ENCODE measurements at places on chromosomes 6 and 20. TPM values are rescaled to one million over a fixed set of nuclear protein-coding genes. Genes with fewer than 3 reads are reported as not detected.

GRCh38 chr6:114194362-114195026 lies 148.3 kb downstream of the HS3ST5 start:
- DNase-seq: no peak

DNA sequence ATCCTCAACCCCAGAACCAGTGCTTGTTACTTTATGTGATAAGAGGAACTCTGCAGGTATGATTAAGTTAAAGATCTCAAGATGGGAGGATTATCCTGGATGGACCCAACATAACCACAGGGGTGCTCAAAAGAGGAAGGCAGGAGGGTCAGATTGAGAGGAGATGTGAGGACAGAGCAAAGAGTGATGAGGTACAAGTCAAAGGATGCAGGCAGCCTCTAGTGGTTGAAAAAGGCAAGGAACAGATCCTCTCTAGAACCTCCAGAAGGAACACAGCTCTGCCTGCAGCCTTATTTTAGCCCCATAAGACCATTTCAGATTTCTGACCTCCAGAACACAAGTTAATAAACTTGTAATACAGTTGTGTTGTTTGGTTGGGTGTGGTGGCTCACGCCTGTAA lies 41.2 kb downstream of the PDSS2 start:
- DNase-seq: no peak

DNA sequence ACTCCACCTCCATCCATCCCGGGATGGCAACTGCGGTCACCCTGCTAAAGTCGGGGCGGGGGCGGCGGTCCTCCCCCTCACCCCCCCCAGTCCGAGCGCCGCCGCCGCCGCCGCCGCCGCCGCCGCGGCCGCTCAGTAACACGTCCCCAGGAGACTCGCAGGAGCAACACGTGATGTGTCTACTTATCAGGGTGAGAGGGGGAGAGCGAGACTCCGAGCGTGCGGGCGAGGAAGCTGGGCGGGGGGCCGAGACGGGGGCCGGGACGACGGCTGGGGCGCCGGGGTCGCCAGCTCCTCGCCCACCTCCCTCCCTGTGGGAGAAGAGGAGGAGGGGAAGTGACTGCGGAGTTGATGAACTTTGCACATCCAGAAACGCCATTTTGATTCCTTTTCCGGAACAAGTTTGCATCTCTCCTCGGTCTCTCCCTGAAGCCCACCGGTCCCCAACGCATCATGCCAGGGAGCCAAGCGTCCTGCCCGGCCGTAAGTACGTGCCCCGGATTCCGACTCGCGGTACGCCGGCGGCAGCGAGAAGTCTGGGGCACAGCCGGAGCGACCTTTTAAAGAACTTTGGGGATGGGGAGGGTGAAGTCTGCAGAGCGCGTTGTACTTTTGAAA lies at the start of gene RREB1:
TSS of gene RREB1 (plus strand) at position 384 of the 618 bp plus-strand sequence. CDS start 73,951 bp downstream, outside the sequence.
- DNase-seq: peak; percentile 63

DNA sequence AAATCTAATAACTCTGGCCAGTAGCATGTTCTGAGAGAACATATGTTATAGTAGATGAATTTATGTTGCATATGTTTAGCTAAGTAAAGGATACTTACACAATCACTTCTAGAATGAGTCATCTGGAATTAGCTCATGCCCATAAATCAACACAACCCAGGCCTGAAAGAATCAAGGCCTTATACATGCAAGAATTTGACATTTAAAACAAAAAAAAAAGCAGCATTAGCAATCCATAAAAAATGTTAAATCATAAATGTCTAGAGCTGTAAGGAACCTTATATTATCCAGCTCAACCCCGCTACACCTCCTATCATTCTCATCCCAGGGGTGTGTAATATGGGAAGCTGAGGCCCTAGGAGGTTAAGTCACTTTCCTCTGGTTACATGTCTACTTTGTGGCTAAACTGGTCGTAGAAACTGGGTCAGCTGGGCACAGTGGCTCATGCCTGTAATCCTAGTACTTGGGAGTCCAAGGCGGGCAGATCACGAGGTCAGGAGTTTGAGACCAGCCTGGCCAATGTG lies 105.2 kb upstream of the CARMIL1 start:
- no peak for DNase-seq

- peak; percentile 44 for DNase-seq
Measured at GRCh38 chr6:43575105-43575771, 600 bp downstream of the XPO5 start.

DNA sequence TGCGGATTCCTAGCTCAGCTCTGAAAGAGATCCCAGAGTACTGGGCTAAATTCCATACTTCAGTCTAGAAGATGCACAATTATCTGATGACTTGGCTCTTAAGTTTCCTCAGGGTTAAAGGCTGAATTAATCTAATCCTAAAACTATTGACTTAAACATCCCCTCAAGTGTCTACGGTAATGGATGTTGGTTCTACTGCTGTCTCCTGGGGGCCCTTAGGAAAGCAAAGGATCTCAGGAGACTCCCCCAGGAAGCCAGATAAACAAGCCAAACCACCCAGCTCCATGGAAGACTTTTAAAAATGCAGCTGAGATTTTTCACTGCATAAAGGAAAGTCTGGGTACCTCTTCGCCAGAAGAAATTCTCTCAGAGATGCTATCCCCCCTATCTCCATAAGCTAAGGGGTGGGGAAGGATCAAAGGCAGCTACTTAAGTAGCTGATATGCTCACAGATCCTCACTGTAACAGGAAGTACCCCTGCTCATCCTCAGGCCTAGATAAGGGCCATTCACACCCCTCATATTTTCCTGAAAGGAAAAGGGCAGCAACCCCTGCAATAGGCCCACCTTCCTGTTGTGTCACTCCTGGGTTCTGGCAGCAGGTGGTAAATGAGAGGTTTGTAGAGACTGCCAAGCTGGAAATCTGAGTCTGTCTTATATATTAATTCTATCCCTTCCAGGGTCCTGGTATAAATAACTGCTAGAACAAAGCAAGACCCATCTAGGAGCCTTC lies 9.3 kb downstream of the NDRG3 start:
- DNase-seq: no peak

GRCh38 chr6:135604035-135604860 lies 106.7 kb upstream of the AHI1 start:
- DNase-seq: no peak

- DNase-seq: no peak
Measured at GRCh38 chr20:59508729-59509128, 95.6 kb upstream of the PHACTR3 start.

DNA sequence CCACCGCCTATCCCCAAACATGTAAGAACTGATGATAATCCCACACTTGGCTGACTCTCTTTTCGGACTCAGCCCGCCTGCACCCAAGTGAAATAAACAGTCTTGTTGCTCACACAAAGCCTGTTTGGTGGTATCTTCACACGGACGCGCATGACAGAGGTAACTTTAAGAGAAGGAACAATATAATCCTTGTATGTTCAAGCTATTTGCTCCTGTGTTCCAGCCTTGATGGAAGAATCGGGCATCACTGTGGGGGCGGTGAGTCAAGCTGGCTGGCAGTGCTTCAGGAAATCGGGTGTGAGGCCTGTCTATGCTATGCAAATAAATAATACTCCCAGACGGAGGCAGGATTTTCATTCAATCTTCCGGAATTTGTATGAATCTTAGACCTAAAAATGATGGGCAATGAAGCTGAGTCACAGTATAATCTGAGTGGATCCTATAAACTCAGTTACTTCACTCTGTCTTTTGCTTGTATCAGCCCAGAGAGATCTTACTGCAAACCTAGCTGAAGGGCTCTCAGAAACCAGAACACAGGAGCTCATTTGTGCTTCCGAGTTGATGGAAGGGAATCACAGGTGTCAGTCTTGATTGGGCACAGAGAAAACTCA lies 45.2 kb upstream of the NT5E start:
- DNase-seq: no peak

DNA sequence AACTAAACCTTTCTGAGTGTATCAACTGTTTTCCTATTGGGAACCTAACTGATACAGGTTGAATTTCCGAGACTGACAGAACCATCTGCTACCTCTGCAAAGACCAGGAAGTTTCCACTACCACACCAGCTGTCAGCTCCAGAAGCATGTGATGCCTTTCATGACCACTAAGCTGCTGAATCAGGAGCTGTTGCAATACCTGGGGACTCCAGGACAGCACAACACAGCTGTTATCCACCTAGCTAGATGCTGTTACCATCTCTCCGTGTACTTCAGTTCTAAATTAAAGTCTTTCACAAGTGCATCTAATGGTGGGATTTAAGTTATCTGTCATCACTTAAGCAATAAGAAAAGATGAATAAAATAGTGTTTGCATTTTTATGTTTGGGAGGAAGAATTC lies 158.2 kb upstream of the IMPG1 start:
- DNase-seq: no peak

DNA sequence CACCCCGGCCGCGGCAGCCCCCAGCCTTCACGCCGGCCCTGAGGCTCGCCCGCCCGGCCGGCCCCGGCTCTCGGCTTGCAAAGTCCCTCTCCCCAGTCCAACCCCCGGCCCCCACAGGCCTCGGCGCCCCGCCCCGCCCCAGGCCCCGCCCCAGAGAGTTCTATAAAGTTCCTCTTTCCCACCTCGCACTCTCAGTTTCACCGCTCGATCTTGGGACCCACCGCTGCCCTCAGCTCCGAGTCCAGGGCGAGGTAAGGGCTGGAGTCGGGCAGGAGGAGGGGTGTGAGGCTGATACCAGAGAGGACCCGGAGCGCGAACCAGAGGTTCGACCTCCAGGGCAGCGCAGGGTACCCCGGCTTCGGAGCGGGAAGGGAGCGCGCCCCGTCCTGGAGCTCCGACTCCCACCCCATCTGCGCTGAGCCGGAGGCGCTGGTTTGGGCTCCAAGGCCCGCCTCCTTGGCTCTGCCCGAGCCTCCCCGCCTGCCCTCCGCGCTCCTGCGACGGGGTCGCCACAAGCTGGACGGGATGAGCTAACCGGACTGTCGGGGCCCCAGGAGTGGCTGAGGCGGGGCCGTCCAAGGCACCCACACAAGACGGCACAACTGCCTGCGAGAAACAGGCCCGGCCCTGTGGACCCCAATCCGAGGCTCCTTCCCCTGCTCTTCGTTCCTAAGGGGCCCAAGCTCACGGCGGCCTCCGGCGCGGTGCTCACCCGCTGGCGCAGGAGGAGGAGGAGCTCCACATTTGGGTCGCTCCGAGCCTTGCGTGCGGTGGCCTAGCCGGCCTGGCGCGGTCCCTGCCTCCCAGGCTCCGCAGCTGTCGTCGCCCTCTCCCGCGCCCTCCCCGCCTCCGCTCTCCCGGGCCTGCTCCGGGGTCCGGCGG lies at the start of gene IRF4:
TSS of gene IRF4 (plus strand) at position 194 of the 882 bp plus-strand sequence. CDS start 1,401 bp downstream, outside the sequence.
- DNase-seq: peak; percentile 45

GRCh38 chr6:107561306-107561705 lies 71.4 kb downstream of the SOBP start:
- peak; percentile 45 for DNase-seq

- no peak for DNase-seq
Measured at GRCh38 chr6:116439522-116440051, 21.6 kb upstream of the CALHM6 start.

- no peak for DNase-seq
Measured at GRCh38 chr20:17177341-17177740, 49.5 kb upstream of the PCSK2 start.

- DNase-seq: no peak
Measured at GRCh38 chr6:11356404-11357155, 124.1 kb upstream of the NEDD9 start.

- DNase-seq: no peak
Measured at GRCh38 chr6:94670017-94670416, 907.3 kb upstream of the MANEA start.

RNF182 gene
- total RNA-seq: 0.89 TPM

DUSP15 gene
- 4.7 TPM for total RNA-seq

THBS2 gene
- 65.8 TPM for total RNA-seq

RIPPLY2 gene
- 0.86 TPM for total RNA-seq

ITCH gene
- total RNA-seq: 65.0 TPM
